NCI-H82 (cell line): ENCODE measurements at places on chromosomes 13 and 19.

DNA sequence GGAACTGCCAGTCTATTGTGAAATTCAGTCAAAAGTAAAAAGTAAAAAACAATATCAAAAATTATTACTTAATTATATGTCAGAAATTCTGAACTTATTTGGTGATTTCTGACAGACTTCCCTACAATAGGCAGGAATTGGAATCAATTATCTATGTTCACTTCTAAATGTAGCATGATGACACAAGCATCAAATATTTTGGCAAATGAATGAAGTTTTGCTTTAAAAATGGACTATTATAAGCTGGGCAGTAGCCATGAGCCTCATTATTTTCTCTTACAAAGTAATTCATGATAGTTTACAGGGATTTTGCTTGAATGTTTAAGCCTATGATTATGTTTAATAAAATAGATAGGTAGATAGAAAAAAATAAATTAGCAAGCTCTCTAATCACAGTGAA is 582.6 kb downstream of the SLITRK6 start:
- no peak for DNase-seq

DNA sequence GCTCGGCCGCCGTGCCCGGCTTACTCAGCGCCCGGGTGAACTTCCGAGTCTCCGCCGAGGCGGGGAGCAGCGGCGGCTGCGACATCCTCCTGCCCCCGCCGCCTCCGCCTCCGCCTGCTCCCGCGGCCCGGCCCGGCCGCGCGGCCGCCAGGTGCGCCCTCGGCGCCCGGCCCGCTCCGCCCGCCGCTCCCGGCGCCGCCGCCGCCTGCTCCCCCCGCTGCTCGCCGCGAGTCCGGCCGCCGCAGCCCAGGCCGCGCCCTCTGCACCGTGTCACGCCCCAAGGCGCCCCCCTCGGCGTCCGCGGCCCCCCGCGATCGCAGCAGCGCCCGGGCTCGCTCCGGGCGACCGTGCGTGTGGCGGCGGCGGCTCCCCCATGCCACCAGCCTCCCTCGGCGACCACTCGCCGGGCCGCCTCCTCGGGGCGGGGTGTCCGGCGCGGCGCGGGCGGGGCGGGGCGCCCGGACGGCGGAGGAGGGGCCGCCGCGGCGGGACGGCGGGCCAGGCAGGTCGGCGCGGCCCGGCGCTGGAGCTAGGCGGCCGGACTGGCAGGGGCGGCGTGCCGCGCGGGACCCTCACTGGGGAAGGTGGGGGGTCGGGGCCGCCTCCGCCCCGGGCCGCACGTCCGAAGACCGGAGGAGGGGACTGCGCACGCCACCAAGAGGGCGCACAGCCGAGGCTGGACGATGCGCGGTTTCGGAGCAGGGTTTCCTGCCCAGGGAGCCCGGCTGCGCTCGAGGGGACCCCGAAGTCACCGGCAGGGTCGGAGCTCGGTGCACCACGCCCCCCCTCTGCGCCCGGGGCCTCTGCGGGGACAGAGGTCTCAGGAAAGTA is 108.6 kb upstream of the DOCK9 start:
- DNase-seq = peak; percentile 71

DNA sequence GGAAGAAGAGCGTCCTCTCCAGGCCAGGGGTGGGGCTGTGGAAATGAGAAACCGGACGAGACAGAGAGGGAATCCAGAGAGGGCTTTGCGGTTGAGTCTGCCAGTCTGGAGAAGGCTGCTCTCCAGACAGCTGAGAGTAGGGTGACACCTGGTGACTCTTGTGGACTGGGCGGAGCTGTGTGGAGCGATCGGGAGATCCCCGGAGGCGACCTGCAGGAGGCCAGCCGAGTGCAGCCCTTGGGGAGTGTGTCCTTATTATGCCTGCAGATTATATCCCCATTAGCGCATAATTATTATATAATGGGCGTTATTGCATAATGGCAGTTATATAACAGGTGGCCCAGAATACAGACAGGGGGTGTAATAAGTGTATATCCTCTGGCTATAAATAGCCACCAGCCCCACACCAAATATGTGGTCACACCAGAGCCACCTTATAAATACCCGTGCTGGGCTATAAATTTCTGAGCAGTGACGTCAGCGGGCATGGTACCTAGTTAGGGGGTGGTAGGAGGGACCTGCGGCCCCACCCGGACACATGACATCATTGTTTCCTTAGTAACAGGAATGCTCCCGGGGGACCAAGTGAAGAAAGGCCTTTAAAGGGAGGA is 41.2 kb downstream of the NFIX start:
- DNase-seq = peak; percentile 71

DNA sequence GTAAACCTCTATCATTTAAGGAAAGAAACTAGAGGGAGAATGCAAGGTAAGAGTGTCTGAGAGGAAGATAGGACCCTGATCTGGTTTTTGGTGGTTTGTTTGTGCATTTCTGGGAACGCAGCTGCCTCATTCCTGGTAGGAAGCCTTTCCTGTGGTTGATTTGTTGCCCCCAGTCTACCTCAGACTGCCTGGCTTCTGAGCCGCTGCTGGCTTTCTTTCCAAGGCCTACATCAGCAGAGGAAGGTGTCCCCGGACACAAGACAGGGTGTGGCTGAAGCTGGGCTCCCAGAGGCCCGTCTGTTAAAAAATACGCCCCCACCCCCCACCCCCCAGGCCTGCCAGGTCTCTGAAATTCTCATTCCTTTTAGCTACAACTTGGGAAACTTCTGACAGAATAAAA is 42.6 kb downstream of the C13orf42 start:
- DNase-seq = no peak

DNA sequence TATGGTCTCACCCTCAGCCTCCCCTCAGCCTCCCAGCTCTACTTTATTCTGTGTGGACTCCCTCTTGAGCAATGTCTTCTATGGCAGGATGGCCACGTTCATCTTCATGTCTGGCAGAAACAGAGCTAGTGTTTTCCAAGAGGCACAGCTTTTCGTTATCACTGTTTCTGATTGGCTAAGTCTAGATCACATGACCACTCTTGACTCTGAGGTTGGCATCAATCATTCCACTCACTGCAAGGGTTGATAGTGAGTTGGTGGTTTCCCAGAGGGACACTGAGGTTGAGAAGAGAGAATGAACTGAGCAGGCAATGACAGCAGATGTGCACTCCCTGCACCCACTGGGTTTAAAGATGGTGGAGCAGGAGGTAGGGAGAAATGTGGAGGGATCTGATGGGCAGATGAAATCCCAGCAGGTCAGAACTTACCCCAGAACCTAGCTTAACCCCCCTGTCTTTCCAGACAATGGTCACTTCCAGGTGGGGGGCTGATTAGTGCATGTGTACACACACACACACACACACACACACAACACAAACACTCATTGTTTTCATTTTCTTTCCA is 26.3 kb upstream of the UQCRFS1 start:
- DNase-seq = no peak

DNA sequence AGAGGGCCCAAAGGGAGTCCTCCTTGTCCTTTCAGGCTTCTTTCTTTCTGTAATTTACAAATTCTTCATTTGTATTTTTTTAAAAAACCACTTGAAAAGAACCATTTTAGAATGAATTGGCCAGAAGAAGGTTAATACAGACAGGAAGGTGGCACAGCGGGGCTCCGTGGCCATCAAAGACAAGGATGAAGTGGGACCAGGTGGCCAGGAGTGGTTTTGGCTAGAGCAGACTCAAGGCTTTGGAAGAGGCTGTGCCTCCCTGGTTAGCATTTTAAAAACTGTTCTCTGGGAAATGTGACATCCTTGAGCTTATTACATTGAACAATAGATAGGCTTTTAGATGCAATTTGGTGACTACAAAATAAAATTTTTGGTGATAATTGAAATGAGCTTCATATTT is 48.4 kb downstream of the ATP8A2 start:
- no peak for DNase-seq

DNA sequence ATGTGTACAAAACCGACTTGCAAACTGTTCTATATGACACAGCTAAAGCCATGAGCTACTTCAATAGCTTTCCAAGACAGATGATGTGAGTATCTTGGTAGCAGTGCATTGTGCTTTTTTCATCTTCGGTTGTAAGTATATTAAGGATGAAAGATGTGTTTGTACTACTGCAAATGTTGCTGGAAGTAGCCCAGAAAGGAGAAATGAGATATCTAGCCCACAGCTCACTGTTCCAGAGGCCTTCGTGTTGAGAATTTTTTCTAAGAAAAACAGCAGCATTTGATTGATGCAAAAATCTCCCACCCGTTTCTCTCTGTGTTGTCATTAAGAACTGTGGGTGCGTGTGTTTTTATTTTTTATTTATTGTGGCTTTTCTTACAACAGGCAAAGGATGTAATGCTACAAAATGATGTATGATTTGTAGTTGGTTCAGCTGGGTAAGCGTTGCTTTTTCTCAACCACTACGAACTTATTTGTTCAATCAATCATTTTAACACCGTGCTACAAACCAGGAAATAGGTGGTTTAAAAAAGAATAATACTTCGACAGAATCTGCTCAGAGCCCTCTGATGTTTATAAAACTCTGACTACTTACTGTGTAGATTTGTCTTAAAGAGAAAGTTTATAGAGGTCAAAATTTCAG is 41.6 kb upstream of the RFC3 start:
- no peak for DNase-seq

DNA sequence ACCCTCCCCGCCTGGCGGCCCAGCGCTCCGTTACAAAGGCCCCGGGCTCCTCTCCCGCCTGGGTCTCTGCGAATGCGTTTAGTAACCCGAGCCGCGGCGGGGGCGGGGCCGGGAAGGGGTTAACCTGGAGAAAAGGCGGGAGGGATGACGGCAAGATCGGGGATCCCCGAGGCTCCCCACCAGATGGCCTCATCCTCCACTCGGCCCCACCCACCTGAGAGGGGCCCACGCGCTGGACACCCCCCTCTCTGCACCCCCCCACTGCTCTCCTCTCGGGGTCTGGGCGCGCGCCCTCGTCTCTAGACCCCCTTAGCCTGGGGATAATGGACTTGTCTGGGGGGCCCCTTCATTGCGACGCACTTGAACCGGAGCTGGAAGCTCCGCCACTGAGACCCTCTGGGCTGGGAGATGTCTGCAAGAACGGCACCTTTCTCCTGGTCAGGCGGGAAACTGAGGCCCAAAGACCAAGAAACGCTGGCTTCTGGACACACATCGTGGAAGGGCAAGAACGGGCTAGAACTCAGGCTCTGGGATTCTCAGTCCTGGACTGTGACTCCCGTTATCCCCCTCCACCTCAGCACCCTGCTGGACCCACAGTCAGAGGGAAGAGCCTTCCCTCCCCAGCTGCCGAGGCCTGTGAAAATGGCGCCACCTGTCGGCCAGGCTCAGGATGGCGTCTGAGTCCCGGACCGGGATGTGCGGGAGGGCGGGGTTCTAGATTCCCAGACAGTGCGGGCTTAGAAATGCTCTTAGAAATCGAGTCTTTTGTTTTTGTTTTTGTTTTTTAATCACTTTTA is 2.9 kb upstream of the LTBP4 start:
- DNase-seq = peak; percentile 96

DNA sequence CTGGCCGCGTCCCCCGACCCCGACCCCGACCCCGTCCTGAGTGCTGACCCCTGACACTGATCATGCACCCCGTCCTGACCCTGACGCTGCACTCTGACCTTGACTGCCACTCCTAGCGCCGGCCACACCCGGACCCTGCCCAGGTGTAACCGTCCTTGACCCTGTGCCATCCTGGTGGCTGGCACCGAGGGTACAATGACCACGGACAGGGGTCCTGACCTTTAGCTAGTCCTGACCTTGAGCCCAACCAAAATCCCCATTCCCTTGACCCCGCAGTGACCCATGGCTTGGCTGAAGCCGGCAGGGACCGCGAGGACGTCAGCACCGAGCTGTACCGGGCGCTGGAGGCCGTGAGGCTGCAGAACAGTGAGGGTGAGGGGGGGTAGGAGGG is 25.9 kb downstream of the CLEC4M start:
- DNase-seq = no peak

- DNase-seq = peak; percentile 72
Observed at GRCh38 chr13:65638572-65639168, 1591.5 kb downstream of the PCDH9 start.

- peak; percentile 9 for DNase-seq
Observed at GRCh38 chr19:58261968-58262921, 16.5 kb upstream of the ZNF8 start.

- DNase-seq = no peak
Observed at GRCh38 chr13:23671897-23672296, 101.7 kb downstream of the TNFRSF19 start.

GRCh38 chr13:90997951-90998350 is 349.5 kb upstream of the MIR17HG start:
- DNase-seq = peak; percentile 97

- DNase-seq = peak; percentile 28
Observed at GRCh38 chr19:47315125-47315821, 5.6 kb downstream of the C5AR1 start.

GRCh38 chr19:42606660-42607351 is 12.1 kb upstream of the CEACAM8 start:
- peak; percentile 78 for DNase-seq

DNA sequence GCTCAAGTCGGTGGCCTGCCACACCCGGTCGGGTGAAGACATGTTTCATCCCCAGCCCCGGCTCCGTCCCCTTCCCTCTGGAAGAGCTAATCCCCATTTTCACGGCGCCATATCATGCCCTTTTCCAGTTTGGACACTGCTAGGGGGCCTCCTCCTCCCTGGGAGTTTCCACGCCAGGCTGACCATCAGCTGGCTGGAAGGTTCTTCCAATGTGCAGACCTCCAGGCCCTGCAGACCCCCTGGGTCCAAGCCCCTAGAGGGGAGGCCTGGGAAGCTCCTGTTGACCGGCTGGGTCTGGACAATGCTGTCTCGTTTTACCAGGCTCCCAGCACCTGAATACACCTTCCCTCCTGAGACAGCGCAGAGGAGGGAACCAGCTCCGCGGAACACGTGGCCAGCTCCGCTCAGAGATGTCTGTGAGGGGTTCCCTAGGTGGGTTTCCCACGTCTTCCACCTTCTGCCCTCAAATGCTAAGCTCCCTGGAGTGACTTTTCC is 44.7 kb upstream of the RANBP3 start:
- DNase-seq = no peak

DNA sequence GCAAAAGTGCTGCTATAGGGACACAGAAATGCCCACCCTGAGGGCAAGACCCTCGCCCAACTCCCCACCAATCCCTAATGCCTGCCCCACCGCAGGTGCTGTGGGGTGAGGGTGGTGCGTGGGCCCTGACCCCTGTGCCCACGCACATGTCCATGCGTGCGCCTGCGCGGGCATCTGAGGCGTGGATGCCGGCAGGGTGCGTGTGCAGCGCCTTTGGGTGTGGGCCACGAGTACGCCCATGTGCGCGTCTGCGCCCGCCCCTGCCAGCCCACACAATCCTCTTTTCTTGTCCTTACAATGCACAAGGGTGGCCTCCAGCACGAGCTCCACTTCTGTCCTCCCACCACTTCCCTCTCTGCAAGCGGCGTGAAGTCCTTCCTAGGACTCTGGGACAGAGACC is 14.3 kb downstream of the FUT6 start:
- no peak for DNase-seq

- DNase-seq = no peak
Observed at GRCh38 chr19:7744199-7744786, 3.0 kb downstream of the CD209 start.

GRCh38 chr13:77213644-77214043 is 113.2 kb downstream of the MYCBP2 start:
- no peak for DNase-seq

DNA sequence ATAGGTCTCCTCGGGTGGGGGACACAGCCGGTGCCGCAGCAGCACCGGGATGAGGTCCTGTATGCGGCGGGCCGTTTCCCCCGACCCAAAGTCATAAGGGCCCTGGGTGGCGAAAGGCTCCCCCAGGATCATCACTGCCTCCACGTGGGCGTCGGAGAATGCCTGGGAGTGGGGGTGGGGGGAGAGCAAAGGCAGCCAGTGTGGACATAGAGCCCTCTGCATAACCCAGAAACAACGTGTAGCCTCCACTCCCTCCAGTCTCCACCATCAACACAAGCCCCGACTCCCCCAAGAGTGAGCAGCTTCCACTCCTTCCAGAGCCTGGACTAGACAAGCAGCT is 1.7 kb upstream of the NUMBL start:
- peak; percentile 58 for DNase-seq

- DNase-seq = no peak
Observed at GRCh38 chr19:35986111-35986510, 8.9 kb upstream of the SDHAF1 start.
